Stimulated activated memory B cell treated with anti-CD40 and anti-IgM and Interleukin-4, amounts not matched to agents 10 μg/mL and 1 μg/mL and 100 μg/mL, for 72 hours (primary cell): ENCODE measurements at places on chromosomes 16 and 17.
A peak's percentile ranks its signal among the peaks of the same experiment; 100 is the strongest.

GRCh38 chr17:27256225-27257030 is 37.5 kb upstream of the WSB1 start:
- no peak for ATAC-seq

DNA sequence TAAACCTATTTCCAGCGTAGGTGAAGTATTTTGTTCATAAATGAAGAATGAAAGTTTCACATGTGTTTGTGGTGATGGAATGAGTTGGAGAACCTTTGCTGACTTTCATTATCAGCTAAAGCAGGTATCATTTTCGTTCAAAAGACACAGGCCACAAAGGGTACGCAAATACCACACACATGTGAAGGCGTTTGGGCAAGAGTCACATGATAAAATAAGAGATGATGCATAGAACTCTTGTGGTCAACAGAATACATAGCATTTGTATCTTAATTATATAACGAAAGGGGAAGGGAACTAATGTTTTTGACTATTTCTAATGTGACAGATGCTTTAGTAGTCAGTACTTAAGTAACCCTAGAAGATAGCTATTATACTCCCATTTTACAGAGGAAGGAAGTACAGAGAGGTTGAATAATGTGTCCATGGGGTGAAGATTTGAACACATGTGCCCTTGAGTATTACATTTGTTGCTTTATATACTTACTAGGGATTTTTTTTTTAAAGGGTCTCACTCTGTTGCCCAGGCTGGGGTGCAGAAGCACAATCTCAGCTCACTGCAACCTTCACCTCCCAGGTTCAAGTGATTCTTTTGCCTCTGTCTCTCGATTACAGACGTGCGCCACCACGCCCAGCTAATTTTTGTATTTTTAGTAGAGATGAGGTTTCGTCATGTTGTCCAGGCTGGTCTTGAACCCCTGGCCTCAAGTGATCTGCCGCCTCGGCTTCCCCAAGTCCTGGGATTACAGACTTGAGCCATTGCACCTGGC is 4.8 kb downstream of the RPA1 start:
- peak; percentile 78 for ATAC-seq

GRCh38 chr17:81250286-81251093 is 11.4 kb downstream of the NDUFAF8 start:
- ATAC-seq, result no peak

- no peak for ATAC-seq
These were observed 15.0 kb upstream of the KCNJ18 start for GRCh38 chr17:21677126-21677910.

DNA sequence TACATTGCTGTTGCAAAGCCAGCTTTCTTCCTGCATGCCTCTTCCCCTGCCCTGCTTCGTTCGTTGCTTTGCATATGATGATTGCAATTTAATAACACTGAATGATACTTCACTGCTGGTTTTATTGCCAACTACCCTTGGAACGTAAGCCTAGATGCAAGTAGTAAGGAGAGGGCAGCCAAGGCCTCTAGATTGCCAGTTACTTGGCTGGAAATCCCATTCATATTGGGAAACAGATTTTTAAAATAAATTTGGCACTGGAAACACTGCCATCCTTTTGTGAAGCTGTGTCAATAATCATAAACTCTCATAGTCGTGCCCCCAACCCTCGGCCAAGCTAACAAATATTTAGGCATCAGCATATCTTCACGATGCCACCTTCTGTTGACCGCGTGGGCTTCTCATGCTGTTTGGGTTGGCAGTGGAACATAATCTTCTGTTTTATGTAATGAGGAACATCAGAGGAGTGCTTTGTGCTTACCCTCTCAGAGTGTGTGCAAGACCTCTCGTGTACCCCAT is 86.5 kb downstream of the MAP2K6 start:
- no peak for ATAC-seq

DNA sequence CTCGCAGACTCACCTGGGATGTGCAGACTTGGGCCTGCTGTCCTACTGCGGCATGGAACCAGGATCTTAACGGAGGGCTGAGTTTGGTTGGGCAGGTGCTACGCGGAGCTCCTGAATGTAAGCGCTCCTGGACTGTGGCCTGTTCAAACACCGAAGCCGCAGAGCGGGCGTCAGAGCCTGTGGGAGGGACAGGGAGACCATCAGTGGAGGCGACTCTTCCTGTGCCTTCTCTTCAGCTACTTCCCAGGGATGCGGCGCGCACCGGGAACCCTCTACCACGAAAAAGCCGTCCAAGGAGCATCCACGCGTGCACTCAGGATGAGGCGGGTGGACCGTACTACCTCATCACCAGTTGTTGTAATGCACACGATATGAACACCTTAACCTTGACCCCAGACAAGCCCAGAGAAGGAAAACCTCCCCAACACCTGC is 2.0 kb downstream of the USP36 start:
- no peak for ATAC-seq

DNA sequence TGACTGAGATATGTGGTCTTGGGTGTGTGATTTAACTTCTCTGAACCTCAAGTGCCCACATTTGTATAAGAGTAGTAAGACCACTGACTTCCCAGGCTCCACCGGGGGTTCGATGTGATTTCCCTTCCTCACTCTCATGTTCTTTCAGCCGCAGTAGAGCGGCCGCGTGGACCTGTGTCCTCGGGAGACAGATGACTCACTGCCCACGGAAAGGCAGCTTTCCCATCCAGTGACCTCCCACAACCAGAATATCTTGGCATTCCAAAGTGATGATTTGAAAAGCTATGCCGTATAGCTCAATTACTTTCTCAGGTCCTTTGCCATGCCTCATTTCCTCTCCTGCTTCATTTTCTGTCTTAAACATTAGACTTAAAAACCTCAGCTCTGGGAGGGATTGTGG is 73.6 kb downstream of the IL21R start:
- no peak for ATAC-seq

DNA sequence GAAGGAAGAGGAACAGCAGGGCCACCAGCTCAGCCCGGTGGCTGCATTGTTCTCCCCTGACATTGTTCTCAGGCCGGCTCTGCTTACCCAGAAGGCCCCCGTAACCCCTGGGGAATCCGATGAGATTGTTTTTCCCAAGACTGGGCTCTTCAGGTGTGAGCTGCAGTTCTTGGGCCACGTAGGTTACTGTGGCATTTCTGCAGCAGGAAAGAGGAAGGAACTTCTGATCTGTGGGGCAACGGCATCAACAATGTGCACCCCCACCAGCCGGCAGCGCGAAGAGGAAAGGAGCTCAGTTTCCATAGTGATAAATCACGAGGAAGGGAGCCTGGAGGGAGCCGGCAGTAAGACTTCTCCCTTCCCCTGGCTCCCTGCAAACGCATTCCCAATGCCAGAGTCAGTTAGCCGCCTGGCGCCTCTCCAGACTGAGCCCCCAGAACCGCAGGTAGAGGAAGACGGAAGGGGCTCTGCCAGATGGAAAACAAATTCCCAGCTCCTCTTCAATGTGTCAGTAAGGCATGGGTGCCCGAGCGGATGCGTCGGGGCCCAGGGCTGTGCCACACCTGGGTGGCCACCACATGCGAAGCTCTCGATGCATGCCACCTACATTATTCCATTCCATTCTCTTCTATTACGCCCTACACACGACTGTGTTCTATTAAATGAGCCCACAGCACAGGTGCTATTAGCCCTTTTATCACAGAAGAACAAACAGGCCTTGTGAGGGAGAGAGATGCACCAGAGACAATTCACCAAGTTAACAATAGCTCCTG is 21.5 kb upstream of the PECAM1 start:
- peak; percentile 87 for ATAC-seq

DNA sequence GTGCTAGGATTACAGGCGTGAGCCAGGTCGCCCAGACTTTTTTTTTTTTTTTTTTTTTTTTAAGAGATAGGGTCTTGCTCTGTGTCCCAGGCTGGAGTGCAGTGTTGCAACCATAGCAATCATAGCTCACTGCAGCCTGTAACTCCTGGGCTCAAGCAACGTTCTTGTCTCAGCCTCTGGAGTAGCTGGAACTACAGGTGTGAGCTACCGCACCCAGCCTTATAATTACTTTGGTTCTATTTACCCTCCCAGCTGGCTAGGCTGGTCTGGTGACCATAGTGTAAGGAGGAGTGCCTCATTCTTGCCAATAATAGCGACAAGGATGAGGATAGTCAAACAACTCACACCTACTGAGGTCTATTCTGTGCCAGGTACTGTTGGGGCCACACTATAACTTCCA is 39.6 kb upstream of the USP7 start:
- no peak for ATAC-seq

GRCh38 chr16:57012353-57012752 is 23.0 kb downstream of the NLRC5 start:
- ATAC-seq, result no peak

GRCh38 chr17:18176176-18176575 is 7.5 kb upstream of the ALKBH5 start:
- peak; percentile 71 for ATAC-seq

DNA sequence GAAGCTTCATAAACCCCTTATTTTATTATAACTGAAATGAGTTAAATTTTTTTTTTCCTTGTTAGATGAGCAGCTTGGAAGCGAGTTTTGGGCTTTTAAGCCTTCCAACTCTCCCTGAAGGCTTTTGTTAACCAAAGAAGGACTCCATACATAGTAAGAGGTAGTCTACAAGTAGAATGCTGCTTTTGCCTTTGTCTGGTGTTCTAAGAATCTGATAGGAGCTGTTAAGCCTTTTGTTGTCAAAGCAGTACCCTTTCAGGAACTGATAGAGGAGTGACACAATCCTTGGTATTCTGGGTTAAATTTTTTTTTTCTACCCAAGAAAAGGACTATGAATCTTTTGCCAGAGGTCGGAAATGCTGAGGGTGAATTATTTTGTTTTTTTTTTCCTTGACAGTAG is 26.1 kb downstream of the MAP2K4 start:
- no peak for ATAC-seq

DNA sequence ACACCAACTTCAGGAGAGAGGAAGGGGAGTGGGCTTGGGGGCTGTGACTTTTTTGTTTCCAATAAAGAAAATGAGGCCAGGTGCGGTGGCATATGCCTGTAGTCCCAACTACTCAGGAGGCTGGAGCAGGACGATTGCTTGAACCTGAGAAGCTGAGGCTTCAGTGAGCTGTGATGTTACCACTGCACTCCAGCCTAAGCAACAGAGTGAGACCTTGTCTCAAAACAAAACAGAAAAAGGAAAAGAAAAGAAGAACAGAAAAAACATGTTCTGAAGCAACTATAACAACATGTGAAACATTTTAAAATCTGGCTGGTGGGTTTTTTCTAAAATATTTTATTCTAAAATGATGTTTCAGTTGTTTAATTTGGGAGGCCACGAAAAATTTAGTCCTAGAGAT is 554.0 kb upstream of the ZFHX3 start:
- ATAC-seq, result no peak

DNA sequence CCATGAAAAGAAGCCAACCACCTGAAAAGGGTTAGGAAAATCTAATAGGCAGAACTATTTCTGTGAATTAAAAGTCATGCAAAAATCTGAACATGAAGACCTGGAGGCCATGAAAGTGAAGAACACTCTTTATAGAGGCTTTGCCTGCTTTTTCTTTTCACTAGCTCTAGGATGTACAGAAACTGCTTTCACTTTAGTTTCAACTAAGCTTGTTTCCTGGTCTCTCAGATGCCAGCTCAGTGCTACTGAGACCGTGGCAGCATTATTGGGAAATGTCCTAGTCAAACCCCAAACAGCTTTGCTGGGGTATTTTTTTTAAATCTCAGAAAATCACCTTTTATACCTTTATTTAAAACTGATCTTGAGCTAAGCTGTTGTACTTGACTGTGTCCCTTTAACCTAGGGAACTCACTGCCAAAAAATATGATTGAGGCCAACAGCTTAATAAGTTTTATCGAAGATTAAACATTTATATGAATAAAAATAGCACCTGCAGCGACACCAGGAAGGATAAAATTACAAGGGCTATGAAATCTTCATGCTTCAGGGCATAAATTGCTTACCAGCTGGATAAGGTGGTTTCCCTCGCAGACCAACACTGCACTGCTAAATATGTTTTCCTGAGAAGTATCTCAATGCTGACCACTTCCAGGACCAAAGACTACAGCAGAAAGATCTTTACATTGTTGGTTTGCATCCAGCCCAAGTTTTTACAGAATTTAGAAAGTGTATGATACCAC is 621.8 kb upstream of the ZFHX3 start:
- no peak for ATAC-seq

GRCh38 chr17:29205047-29205446 is 24.8 kb upstream of the MYO18A start:
- ATAC-seq, result no peak

DNA sequence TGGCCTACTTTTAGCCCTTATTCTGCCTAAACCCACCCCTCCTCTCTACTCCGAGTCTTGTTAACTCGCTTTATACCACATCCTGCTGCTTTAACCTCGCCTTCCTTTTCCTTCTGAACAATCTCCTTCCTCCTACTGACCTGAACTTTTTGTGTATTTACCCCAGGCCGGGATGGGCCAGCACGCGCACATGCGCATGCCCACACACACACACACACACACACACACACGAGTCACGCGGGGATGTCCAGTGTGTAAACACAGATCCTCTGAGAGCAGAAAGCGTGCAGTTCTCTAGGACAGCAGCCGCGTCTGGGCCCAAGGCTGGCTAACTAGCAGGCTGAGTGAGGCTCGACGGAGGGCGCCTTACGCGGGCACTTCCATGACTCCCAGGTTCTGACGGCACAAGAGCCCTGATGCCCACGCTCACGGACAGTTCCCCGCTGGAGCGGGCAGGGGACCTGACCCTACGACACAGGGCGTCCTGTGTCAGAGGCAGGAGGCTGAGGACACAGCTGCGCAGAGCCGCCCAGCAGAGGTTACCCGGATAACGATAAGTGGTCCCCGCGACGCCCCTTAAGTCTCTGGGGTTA is 610 bp downstream of the PIK3R5 start:
- ATAC-seq, result peak; percentile 50

GRCh38 chr17:28940675-28941074 is 10.6 kb downstream of the PHF12 start:
- ATAC-seq, result no peak

- ATAC-seq, result no peak
These were observed 23.3 kb downstream of the GPR179 start for GRCh38 chr17:38320482-38320881.

- no peak for ATAC-seq
These were observed 2.6 kb downstream of the CDK5RAP3 start for GRCh38 chr17:47973541-47973940.

DNA sequence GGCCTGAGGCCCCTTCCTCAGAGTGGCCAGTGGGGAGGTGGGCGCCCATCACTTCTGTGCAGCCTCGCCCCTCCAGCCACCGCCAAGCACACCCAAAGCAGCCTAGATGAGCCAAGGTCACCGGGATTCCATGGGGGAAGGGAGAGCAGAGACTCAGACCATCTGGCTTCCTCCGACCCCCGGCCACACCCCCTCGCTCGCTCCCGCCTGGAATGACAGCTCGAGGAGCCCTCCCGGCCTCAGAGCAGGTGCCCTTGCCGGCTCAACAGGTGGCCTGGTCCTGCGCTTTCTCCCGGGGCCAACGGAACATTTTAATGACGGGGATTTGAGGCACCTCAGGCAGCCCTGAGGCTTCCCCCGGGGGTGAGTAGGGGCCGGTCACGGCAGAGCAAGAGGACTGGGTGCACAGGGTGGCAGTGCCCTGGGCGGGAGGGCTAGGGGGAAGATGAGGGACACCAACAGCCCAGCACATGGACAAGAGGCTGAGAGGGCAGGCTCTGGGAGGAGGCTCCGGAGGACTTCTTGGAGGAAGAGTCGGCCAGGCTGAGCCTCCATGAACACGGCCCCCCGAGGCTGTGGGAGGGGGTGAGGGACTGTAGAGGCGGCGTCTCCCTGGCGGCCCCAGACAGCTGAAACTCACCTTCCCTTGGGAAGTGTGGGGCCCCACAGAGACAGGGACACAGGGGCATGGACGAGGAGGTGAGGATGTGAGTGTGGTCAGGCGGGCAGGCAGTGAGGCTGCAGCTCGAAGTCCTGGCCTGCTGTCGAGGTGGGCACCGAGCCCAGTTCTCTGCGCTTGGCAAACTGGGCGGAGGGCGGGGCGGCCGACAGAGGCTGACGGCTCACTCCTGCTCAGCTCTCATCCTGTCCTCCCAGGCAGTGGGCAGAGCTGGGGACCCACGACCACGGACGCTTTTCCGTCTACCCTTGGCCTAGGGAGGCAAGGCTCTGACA is 12.5 kb upstream of the C1QTNF8 start:
- no peak for ATAC-seq
